HuH-7.5 (cell line): ENCODE measurements at places on chromosomes 11 and 22.

DNA sequence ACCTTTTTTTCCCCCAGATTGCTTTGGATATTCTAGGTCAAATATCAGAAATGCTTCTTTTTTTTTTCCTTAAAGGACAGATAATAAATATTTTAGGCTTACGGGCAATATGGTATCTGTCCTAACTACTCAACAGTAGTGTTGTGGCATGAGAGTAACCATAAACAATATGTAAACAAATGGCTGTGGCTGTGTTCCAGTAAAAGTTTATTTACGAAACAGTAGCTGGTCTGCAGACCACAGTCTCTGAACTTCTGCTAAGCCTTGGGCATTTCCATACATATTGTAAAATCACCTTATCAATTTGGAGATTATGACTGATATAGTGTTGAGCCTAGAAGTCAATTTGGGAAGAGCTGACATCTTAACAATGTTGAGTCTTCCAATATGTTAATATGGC, 139.0 kb upstream of the PITPNB start:
- no peak for DNase-seq

- DNase-seq: no peak
Observed at GRCh38 chr22:32917577-32918354, 116.3 kb downstream of the TIMP3 start.

GRCh38 chr22:38862375-38863329, 9.4 kb downstream of the CBX6 start:
- no peak for DNase-seq

DNA sequence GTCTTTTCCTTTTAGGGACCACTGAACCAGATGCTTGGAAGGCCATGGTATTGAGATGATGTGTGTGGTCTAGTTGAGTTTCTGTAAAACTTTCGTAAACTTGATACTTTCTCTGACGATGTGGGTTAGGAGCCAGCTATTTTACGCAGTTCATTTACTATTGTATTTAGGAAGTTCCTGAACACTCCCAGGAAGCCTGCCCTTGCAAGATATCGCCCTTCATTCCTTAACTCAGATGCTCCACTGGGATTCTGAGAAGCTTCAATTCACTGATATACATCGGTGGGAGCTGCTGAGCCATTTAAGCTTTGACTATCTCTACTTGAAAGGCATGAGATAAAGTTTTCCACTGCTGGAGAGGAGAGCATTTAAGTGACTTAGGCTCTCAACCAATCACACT, 121.3 kb downstream of the CSNK2A3 start:
- DNase-seq: no peak

- DNase-seq: peak; percentile 31
Observed at GRCh38 chr11:111303461-111303860, 5.1 kb downstream of the POU2AF3 start.

GRCh38 chr11:70557742-70558485, 159.6 kb downstream of the CTTN start:
- no peak for DNase-seq

- no peak for DNase-seq
Observed at GRCh38 chr11:116300232-116300631, 472.6 kb downstream of the BUD13 start.

- no peak for DNase-seq
Observed at GRCh38 chr11:86741839-86742805, 58.2 kb upstream of the PRSS23 start.

GRCh38 chr11:86861810-86862209, 61.5 kb downstream of the PRSS23 start:
- DNase-seq: no peak

DNA sequence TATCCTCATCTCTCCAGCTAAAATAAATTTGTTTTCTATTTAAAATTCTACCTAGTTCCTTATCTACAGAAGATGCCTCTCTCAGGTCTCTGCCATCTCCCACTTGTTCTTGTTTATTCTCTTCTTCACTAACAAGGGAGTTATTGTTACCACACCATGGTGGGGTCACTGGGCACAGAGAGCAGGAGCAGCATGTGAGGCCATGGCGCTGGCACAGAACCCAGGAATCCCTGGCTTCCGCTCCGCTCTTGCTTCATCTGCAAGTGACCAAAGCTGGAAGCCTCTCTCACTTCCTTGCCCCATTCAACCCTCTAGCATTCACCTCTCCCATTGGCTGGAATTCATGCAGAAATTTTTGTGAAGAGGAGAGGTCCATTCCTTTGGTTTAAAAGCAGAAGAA, 190.7 kb upstream of the NCAM1 start:
- DNase-seq: no peak

DNA sequence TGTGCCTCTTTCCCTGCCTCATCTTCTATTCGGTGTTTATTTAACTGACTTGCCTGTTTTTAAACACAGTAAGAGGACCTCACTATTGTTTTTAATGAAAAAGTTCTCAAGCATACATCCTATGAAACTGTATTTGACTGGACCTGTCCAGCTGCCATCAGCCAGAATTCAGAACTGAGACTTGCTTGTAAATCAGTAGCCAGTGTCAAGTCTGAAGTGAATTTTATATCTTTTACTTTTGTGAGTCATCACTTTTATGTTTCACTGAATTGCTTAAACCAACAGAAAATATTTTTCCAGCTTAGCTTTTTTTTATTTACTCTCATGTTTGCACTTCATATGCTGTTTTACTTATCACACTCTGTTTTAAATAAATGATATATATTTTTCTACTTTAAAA, 88.3 kb downstream of the LUZP2 start:
- no peak for DNase-seq

DNA sequence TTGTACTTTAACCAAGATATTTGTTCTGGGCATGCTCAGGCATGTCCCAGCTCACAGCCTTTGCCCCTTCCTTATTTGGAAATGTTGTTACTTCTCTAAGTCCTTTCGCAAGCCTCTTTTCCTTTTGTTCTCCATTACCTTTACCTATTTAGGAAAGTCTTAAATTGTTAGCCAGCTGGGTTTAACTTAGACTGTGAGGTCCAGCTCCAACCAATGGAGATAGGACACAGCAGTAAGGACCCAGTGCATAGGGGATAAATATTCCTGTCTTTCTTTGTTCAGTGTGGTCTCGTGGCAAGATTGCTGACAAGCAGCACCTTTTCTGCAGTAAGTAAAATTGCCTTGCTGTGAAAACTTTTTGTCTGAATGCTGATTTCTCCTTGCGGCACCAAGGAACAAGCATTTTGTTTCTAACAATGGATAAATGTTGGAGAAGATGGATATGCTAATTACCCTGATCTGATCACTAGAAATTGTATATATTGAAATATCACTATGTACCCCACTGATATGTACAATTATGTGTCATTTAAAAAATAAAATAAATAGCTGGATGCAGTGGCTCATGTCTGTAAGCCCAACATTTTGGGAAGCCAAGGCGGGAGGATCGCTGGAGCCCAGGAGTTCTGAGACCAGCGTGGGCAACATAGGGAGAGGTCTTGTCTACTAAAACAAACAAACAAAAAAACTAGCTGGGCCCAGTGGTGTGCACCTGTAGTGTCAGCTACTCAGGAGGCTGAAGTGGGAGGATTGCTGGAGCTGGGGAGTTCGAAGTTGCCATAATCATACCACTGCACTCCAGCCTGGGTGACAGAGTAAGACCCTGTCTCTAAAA, 31.9 kb upstream of the FTH1 start:
- no peak for DNase-seq

- DNase-seq: no peak
Observed at GRCh38 chr22:40529821-40530220, 106.7 kb downstream of the MRTFA start.

DNA sequence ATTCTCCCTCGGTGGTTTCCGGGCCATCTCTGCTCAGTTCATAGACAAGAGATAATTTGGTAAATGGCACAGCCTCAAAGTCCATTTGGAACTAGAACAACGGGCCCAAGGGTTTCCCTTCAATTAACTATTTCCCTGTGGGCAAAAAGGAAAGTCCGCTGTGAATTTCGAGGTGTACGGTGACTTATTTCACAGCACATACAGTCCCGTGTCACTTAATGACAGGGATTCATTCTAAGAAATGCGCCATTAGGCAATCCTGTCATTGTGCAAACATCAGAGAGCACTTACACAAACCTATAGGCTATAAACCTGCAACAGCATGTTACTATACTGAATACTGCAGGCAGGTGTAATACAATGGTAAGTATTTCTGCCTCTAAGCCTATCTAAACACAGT, 551.6 kb downstream of the OPCML start:
- DNase-seq: no peak

GRCh38 chr11:16778286-16778685, 39.8 kb downstream of the C11orf58 start:
- DNase-seq: no peak

DNA sequence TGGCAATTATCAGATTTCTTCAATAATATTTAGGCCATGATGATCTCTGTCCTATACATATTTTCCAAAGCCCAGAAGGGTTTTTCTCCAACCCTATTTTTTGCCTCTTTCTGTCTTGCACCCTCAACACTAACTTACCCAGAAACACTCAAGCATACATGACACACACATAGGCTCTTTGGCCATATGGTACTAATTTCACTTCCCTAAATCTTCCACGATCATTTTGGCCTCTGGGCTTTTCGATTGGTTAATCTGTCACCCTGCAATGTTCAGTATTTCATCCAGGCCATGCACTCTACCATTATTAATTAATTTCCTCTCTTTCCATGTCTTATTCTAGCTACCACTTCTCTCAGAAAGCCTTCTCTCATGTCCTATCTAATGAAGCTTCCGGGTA, 59.8 kb downstream of the LUZP2 start:
- no peak for DNase-seq

- DNase-seq: no peak
Observed at GRCh38 chr11:35250621-35251020, 111.7 kb downstream of the CD44 start.

DNA sequence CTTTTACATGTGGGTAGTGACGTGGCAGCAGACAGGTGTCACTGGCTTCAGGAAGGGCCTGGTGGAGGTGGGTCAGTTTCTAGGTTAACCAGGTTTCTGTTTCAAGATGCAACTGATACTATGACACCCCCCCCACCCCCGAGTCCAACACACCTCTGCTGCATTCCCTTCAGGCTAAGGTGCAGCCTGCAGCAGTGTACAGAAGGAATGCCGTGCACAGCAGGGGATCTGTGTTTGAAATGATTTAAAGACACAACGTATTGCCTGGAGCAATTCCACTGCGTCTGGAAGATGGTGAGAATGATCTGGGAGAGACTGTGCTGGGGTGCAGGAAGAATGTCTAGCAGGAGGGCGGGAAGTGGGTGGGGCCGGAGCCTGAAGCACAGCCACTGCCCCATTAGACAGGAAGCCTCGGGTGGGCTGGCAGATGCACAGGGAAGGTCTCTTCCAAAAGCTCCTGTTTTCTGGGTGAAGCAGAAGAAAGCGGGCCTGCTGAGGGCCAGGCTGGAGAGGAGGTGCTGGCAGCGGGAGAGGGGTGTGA, 11.9 kb upstream of the TESMIN start:
- no peak for DNase-seq

DNA sequence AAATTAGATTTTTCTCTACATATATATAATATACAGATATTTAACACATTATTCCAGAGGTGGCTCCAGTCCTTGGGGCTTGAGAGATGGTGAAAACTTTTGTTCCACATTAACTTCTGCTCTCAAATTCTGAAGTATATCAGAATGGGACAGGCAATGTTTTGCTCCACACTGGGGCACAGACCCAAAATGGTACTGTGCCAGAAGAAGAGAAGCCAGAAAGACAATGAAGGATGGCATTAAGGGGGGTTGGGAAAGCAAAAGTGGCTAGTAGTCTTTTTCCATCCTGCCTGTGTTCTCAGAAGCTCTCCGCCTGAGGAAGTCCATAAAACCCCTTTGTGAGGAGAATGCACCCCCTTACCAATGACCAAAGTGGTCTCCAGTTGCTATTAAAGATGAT, 40.1 kb downstream of the OSBP start:
- no peak for DNase-seq

- no peak for DNase-seq
Observed at GRCh38 chr11:86644291-86644690, 28.1 kb downstream of the ME3 start.

- no peak for DNase-seq
Observed at GRCh38 chr22:29873943-29874342, 9.0 kb upstream of the MTMR3 start.

DNA sequence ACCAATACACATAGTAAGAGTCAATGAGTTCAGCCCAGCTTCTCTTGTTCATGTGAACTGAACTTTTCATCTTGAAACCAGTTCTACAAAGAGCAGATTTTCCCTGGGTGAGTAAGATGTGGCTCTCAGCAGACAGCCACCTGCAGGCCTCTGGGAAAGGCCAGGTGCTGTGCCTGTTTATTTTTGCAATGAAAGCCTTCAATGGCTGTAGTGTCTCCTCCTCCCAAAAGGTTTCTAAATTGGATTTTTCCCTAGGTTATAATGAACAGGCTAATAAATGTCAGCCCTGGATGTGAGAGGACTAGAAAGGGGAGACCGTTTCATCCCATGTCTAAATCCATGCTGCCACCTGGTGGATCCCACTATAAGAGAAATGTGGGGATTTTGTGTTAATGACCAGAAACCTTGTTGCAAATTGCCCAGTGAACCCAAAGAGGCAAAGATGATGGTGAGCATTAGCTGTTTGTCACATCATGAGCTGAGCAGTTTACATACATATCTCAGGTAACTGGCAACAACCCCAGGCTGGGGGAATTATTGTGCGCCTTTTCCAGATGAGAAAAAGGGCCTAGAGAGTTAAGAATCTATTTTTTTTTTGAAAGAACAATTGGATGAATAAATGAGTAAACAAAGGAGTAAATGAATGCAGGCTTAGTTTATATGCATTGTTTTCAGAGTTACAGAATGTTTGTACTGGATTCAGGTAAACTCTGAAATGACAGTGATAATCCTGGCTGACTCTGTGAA, 12.7 kb downstream of the C11orf91 start:
- DNase-seq: peak; percentile 41

- DNase-seq: no peak
Observed at GRCh38 chr11:4025967-4026324, 68.7 kb upstream of the RRM1 start.

DNA sequence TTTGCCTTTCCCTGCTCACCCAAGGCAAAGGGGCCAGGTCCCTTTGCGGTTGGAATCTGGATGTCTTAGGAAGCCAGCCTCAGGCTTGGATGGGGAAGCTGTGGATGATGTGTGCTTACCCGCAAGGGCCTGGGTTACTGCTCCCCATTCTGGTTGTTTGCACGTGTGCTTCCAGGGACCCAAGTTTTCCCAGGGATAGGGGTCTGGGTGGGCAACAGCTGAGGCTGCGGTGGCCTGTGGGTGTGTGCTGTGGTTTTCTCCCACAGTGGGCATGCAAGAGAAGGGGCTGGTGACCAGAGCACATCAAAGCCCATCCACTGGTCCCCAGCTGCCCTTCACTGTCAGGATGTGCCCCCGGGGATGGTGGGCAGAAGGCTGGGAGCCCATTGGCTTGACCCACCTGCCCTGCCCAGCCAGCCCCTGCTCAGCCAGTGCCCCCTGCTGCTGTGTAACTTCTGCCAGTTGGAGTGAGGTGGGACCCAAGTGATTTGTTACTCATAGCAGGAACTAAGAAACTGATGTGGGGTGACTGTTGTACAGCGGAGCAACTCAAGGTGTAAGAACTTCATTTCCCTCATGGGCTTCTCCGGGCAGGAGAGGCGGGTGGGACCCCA, 3.3 kb downstream of the CAPN5 start:
- DNase-seq: no peak
